Bronchial smooth muscle cell (primary cell): ENCODE measurements at places on chromosomes 7 and 10. TPM values are rescaled to one million over a fixed set of nuclear protein-coding genes. Genes with fewer than 3 reads are reported as not detected.

The SPDYE3 gene
- total RNA-seq: not detected in 2 replicates

The ENTPD1 gene
- under 0.01 and 0.60 TPM in 2 replicates for total RNA-seq

The TFR2 gene
- total RNA-seq: 0.26 TPM in 1 of 2 replicates, not detected in the other

The CPA2 gene
- under 0.01 TPM in 1 of 2 replicates, not detected in the other for total RNA-seq

The UROS gene
- 38.1 and 69.2 TPM in 2 replicates for total RNA-seq

The GPRIN2 gene
- not detected in 2 replicates for total RNA-seq

The LIPM gene
- total RNA-seq: not detected in 2 replicates

The APBB1IP gene
- total RNA-seq: 1.0 and 1.6 TPM in 2 replicates

The VIPR2 gene
- not detected in 2 replicates for total RNA-seq

The PON1 gene
- total RNA-seq: not detected in 2 replicates

The TFPI2 gene
- total RNA-seq: 1.9 and 26.3 TPM in 2 replicates

The CFTR gene
- total RNA-seq: not detected in 2 replicates

The GNAT3 gene
- not detected in 2 replicates for total RNA-seq

The SPDYE11 gene
- not detected in 2 replicates for total RNA-seq

The CTAGE4 gene
- total RNA-seq: 0.09 and 0.32 TPM in 2 replicates

The CAPZA2 gene
- total RNA-seq: 78.4 and 92.7 TPM in 2 replicates

The KLF14 gene
- total RNA-seq: under 0.01 TPM in 1 of 2 replicates, not detected in the other

The ADK gene
- total RNA-seq: 12.5 and 25.4 TPM in 2 replicates

The NRAP gene
- under 0.01 TPM in 1 of 2 replicates, not detected in the other for total RNA-seq

The NPTX2 gene
- total RNA-seq: under 0.01 TPM in 1 of 2 replicates, not detected in the other

The RBP4 gene
- total RNA-seq: 0.17 TPM in 1 of 2 replicates, not detected in the other

The EIF5AL1 gene
- total RNA-seq: 0.09 and 0.32 TPM in 2 replicates

The NCF1 gene
- total RNA-seq: under 0.01 TPM in 1 of 2 replicates, not detected in the other

The GBX1 gene
- not detected in 2 replicates for total RNA-seq

The GPR37 gene
- total RNA-seq: 1.8 and 4.7 TPM in 2 replicates

The SYCE1 gene
- under 0.01 TPM in 1 of 2 replicates, not detected in the other for total RNA-seq

The P4HA1 gene
- 110 and 152 TPM in 2 replicates for total RNA-seq

The PPP1R3C gene
- total RNA-seq: 125 and 167 TPM in 2 replicates

The STEAP1 gene
- total RNA-seq: 20.0 and 30.7 TPM in 2 replicates

The NPM3 gene
- total RNA-seq: 93.2 and 113 TPM in 2 replicates

The FOXP2 gene
- 4.2 and 6.1 TPM in 2 replicates for total RNA-seq

The CYP3A7 gene
- 0.34 and 1.1 TPM in 2 replicates for total RNA-seq

The ODAD2 gene
- total RNA-seq: under 0.01 and 0.32 TPM in 2 replicates

The SLC26A4 gene
- 0.47 and 0.52 TPM in 2 replicates for total RNA-seq

The TRIP6 gene
- 73.1 and 81.6 TPM in 2 replicates for total RNA-seq

The CHST12 gene
- 2.7 and 4.1 TPM in 2 replicates for total RNA-seq

The FAM180A gene
- total RNA-seq: 14.7 and 20.2 TPM in 2 replicates

The OPTN gene
- 81.3 and 146 TPM in 2 replicates for total RNA-seq

The GTPBP4 gene
- 17.6 and 21.1 TPM in 2 replicates for total RNA-seq

The GJD4 gene
- not detected in 2 replicates for total RNA-seq

The INHBA gene
- 5.0 and 7.9 TPM in 2 replicates for total RNA-seq

The PTF1A gene
- total RNA-seq: not detected in 2 replicates

The PAPOLB gene
- total RNA-seq: under 0.01 TPM in 2 replicates

The ADARB2 gene
- under 0.01 TPM in 1 of 2 replicates, not detected in the other for total RNA-seq

The SPDYE2 gene
- not detected in 2 replicates for total RNA-seq

The LBX1 gene
- total RNA-seq: under 0.01 TPM in 1 of 2 replicates, not detected in the other

The PKD2L1 gene
- not detected in 2 replicates for total RNA-seq

The STOX1 gene
- not detected in 2 replicates for total RNA-seq

The LSM8 gene
- total RNA-seq: 32.5 and 36.9 TPM in 2 replicates

The KCND2 gene
- total RNA-seq: 3.3 and 5.0 TPM in 2 replicates

The GIMAP6 gene
- not detected in 2 replicates for total RNA-seq

The CLEC2L gene
- not detected in 2 replicates for total RNA-seq
